Activated T-helper 2 cell treated with anti-CD3 and anti-CD28 coated beads, Interferon-gamma antibody, Interleukin-2, Interleukin-4, amounts not matched to agents 10 μg/mL and 5 μg/mL and 100 μg/mL, durations not matched to agents 14 hours and 24 hours and 36 hours (primary cell): ENCODE measurements at places on chromosomes 16 and 17. TPM values are rescaled to one million over a fixed set of nuclear protein-coding genes. Genes with fewer than 3 reads are reported as not detected.
A peak's percentile ranks its signal among the peaks of the same experiment; 100 is the strongest.

DNA sequence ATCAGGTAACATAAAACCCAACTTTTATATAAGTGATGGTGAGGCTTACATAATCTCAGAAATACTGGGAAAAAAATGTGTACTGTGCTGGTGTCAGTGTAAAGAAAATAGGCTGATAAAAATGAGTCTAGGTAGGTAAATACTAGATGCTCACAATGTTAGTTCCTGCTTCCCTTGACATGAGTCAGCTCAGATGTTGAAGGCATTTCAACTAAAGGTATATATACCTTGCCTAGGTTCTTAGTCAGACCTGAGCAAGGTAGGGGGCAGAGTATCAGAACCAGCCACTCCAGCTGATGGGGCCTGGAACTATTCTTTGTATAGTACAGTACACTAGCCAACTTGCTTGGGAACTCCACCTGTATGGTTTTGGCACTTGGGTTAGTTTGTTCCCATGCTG is 51.0 kb upstream of the CA10 start:
- no peak for DNase-seq

The ICAM2 gene
- 83.2 and 85.6 TPM in 2 replicates for total RNA-seq

- no peak for DNase-seq
Observed at GRCh38 chr17:75703591-75703990, 17.7 kb upstream of the ITGB4 start.

GRCh38 chr17:74460996-74461395 is 5.4 kb upstream of the CD300A start:
- no peak for DNase-seq

The GDPD3 gene
- total RNA-seq: 6.4 and 7.7 TPM in 2 replicates

DNA sequence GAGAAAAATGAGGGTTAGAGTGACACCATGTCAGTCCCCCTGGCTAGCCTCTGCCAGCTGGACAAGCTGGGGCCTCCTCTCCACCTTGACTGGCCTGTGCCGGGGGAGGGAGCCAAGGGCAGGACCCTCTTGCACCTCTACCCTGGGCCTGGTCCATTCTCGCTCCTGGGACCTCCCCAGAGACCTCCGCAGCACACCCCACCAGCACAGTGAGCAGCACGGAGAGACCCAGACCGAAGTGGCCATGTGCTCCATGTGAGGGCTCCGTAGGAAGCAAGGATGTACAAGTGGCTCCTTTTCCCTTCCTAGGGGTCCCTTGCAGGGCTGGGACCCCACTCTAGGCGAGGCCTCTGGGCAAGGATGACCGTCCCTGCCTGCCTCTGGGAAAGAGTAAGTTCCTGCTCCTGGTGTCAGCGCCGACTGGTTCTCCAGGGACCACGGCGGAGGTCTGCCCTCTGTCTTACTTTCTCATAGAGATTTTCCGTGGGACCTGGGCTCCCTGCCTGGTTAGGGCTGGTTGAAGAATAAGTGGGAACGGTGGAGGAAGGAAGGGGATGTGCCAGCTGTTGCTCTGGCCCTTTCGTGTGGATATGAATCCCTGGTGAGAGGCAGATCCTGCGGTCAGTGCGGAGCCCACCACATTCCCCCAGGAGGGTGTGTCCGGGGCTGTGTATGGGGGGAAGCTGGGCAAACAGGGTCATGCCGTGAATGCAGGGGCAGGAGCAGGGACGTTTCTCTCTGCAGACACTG is 124.2 kb downstream of the METRNL start:
- peak; percentile 7 for DNase-seq

DNA sequence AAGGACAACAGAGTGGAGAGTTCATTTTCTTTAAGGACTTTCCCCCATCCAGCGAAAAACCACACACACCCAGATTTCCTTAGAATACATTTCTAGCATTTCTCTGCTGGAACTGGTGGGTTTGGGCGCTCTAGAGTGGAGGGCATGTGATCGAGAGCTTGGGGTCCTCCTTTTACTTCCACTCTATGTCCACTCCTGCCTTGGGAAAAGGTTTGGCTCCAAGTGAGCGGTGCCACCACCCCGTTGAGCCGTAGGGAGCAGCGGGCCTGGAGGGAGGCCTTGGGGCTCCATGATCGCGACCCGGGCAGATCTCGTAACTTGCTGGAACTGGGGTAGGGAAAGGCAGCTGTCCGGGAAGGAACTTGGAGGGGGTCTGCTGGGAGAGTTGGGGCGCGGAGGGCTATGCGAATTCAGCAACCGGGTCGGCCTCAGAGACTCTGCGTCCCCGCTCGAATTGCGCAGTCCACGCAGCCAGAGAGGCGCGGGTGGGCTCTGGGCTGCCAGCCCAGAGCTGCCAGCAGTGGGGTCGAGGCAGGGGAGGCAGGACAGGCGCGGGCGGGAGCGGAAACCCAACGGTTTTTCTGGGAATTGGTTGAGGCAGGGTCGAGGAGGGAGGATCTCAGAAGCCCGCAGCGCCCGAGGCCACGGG is 2.3 kb downstream of the DLX4 start:
- DNase-seq: no peak

DNA sequence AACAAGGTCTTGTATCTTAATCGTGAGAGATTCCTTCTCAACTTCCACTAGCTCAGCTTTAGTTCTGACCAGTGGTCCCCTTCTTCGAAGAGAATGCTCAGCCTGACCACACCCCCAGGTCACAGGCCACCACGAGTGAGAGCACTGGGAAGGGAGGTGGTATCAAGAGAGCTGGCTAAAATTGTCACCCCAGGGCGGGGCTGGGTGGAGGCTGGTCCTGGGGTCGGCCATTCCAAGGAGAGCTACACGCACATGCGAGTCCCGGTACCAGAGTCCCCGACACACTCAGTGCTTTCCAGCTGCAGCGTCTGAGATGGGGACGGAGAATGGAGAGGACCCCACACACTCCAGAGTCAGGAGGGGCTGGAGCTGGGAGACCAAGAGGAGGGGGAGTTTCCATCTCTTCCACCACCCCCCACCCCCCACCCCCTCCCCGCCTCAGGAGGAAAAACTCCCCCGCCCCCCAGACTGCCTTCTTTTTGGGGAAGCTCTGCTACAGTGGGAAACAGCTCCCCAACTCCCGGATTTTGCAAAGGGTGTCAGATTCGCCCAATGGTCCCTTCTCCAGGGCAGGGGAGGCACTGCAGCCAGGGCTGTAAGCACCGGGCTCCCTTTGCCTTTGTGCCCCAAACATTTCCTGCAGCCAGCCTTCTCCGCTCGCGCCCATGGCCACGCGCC is 1.6 kb downstream of the C1QL1 start:
- no peak for DNase-seq

The ZACN gene
- 10.3 and 14.1 TPM in 2 replicates for total RNA-seq

DNA sequence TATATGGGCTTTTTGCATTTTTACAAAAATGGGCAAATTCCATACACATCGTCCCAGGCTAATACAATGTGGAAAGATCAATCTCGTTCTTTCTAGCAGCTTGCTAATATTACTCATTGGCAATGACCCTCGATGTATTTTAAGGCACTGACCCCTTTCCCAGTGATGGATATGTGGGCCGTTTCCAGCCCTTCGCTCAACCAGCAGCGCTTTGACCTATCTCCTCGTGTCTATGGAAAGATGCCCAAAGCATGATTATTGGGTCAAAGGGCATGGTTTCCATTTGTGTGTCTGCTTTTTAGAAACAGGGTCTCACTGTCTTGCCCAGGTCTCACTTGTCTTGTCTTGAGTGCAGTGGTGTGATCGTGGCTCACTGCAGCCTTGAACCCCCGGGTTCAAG is 273.8 kb downstream of the MRTFB start:
- no peak for DNase-seq

DNA sequence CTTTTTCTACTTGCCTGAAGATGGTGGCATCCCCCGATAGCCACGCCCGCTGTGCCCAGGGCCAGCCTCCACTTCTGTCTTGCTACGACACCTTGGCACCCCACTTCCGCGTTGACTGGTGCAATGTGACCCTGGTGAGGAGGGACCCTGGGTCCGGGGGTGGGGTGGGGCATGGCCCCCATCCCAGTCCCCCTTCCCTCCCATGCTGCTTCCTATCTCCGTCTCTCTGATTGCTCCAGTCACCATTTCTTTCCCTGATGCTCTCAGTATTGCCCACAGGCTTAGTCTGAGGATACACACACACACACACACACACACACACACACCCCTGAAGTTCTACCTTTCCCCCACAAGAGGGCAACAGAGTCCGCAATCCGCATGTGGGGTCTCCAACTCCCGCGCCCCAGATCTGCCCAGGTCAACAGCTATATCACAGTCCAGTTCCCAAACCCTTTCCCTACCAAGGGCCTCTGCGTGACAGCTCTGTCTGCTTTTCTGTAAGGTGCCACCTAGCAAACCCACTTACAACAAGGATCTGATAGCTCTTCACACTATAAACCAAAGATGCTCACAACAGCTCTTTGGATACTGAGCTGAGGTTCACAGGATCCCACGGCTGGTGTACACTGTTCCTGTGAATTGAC is 3.4 kb downstream of the SGCA start:
- DNase-seq: peak; percentile 61

DNA sequence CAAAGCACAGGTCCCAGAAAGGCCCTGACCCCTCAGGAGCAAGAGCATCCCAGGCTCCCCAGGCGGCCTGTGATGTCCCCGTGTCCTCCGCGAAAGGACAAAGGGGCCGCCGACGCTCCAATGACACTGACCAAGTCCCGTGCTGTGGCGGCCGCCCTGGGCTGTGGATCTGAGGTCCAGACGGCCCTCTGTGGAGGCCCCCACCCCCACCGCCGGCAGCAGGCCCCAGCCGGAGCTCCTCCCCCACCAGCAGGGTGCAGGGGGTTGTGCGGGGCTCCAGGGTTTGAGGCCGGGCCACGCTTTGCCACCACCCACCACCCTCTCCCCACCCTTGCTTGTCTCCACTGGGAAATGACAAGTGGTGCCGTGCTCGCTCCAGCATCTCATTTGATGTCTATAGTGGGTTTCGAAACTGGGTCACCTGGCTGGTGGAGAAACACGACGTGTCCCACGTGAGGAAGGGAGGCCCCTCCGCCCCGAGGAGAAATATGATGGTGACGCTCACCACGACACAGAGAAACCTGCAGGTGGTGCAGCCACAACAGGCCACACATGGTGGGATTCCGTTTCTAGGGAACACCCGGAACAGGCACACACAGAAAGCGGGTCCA is 31.2 kb upstream of the ZNF469 start:
- no peak for DNase-seq

DNA sequence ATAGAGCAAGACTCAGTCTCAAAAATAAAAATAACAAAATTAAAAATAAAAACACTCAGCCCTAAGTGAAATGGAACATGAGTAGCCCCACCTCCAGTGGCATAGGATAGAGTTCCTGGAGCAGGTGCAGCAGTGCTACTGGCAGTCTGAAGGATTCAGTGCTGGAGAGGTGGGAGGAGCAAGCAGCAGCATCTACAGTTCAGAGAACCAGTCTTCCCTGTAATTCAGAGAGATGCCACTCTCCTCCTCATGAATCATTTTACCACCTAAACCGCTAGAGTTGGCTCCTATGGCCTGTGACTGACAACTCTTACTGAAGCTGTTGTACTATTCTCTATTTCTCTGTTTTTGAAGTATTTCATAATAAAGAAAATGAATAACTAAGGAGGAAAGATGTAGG is 56.0 kb upstream of the SMURF2 start:
- DNase-seq: no peak

The RNF135 gene
- total RNA-seq: 9.2 and 10.5 TPM in 2 replicates

The HOXB6 gene
- 0.52 and 0.62 TPM in 2 replicates for total RNA-seq

The DCTN5 gene
- 86.5 and 88.4 TPM in 2 replicates for total RNA-seq

DNA sequence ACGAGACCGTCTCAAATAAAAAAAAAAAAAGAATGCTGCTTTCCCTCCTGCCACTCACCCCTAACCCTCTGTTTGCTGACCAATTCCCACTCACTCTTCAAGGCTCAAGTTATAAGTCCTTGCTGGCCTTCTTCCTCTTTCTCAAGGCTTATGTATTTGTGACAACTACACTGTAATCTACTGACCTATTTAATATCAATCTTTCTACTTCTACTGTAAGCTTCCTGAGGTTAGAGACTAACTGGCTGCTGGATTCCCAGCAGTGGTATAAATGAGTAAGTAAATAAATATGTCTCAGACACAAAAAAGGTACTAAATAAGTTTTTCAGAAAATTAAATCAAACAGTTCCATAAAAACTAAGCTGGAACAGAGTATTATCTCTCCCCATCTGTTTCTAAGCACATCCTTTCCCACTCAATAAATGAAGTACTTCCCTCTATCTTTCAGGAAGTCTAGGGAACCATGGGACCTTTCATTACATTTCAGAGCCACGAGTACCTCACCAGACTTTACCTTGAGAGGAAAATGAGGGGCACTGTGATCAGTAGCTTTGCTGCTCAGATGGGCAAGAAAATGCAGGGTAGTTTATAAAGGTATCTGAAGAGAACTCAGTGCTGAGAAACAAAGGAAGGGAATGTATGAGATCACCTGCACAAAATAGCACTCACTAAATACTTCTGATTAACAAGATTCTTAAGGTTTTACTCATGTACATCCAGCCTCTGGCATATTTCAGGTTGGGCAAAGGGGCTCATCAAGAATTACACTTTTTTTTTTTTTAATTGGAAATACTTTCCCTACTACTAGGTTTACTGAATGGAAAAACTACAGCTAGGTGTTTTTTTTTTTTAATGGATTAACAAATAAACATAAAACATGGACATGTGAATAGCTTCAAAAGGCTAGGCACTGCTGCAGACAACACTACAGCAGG is 10.8 kb downstream of the SSH2 start:
- no peak for DNase-seq

GRCh38 chr16:12083631-12084030 is 107.1 kb downstream of the SNX29 start:
- no peak for DNase-seq

The KREMEN2 gene
- 0.09 TPM in 1 of 2 replicates, not detected in the other for total RNA-seq

The IGF2BP1 gene
- total RNA-seq: 0.09 and 0.32 TPM in 2 replicates

The POLG2 gene
- total RNA-seq: 29.6 and 33.8 TPM in 2 replicates

GRCh38 chr17:56158915-56159825 is 5.9 kb downstream of the ANKFN1 start:
- DNase-seq: no peak

GRCh38 chr17:42535155-42536047 is 640 bp upstream of the NAGLU start:
- no peak for DNase-seq

DNA sequence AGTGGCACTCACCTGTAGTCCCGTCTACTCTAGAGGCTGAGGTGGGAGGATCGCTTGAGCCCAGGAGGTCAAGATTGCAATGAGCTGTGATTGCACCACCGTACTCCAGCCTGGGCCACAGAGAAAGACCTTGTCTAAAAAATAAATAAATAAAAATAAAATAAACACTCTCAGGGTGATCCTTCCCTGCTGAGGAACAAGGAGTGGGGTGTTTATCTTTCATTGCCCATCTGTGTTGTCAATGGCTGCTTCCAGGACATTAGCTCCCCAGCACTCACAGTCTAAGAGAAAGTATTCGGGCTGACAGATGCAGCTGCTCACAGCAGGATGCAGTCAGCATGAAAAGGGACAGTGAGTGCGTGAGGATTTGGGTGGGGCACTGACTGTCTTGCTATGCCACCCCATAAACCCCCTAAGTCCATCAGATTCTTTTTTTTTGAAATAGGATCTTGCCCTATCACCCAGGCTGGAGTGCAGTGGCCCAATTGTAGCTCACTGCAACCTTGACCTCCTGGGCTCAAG is 31.3 kb upstream of the RBBP6 start:
- no peak for DNase-seq

The SLFN12 gene
- total RNA-seq: 7.5 and 8.8 TPM in 2 replicates

GRCh38 chr17:16880843-16881230 is 91.1 kb downstream of the TNFRSF13B start:
- no peak for DNase-seq

The GAA gene
- total RNA-seq: 23.6 and 26.1 TPM in 2 replicates
